ENCODE measurements at places on chromosomes 11 and 22.

DNA sequence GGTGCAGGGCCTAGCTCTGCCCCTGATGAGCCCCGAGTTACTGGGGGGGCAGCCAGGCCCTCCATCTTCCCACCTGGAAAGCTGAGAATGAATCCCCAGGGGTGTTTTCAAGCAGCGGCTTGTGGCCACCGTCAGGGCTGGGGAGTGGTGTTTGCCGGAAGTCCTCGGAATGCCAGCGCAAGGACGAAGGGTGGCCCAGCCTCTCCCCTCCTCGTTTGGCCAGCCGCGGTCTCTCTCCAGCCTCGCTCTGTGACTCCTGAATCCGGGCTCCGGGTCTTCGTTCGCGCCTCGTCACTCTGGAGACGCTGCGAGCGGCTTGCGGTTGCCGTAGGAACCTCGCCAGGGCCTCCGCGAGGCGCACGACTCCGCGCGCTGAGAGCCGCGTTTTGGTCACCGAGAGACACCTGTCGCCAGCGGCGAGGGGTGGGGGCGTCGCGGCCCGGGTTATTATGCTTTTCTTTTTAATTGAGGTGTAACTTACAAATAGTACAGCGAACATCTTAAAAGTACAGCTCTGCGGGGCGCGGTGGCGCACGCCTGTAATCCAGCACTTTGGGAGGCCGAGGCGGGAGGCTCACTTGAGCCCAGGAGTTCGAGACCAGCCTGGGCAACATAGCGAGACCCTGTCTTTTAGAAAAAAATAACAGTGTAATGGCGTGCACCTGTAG lies 6.3 kb upstream of the KDELR3 start:
- peak; percentile 72 for DNase-seq

DNA sequence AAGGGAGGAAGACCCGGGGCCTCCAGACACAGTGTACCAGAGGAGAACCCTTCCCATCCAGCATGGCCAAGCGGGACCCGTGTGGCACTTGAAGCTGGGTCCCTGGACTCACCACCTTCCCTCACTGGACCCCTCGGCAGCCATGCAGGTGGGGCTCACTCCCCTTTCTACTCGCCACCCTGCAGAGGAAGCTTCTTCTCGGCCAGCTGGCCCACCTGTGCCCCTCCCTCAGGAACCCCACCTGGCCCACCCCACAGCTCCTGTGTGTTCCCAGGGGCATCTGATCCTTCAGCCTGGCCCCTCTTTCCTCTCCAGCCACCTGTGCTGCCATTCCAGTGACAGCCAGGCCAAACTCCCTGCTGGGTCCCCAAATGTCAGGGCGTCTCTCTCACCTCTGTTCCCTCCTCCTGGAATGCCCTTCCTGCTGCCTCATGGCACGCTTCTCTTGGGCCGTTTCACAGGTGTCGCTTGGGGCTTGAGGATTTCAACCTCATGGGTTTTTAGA lies 38.0 kb downstream of the IGF2 start:
- no peak for DNase-seq

DNA sequence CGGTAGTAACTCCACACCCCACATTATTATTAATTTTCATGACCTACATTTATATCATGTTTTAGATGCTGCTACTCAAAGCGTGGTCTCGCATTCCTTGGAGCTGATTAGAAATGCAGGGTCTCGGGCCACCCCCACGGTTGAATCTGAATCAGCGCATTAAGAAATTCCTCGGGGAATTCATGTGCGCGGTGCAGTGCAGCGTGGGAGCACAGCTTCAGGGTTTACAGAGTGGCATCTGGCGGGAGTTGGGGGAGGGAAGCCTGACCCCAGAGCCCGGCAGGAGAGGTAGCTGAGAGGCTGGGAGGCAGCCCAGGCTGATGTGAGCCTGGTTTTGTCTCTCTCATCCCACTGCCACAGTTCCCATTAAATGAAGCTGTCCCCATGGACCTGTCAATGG lies 48.1 kb upstream of the DAGLA start:
- no peak for DNase-seq

- DNase-seq, result no peak
Observed at GRCh38 chr22:42344361-42344905, 74.0 kb upstream of the TCF20 start.

GRCh38 chr11:35981581-35981980 lies 37.7 kb downstream of the LDLRAD3 start:
- DNase-seq, result no peak

GRCh38 chr11:961921-962320 lies 36.3 kb downstream of the AP2A2 start:
- no peak for DNase-seq

DNA sequence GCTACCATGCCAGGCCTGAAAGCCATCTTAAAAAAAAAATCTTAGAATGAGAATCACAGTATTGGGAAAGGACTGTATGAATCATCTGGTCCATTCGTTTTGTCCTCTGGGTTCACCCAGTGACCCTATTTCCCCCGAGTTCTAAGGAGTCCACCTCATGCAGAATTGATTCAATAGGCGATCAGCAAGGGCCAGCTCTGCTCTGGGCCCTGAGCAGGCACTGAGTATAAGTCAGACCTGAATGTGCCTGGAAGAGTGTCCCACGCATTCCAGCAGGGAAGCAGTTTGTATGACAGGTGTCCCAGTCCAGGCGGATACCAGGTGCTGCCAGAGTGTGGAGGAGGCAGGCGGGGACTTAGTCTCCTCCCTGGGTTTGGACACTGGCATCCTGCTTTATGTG lies 883 bp upstream of the HMOX1 start:
- no peak for DNase-seq

- no peak for DNase-seq
Observed at GRCh38 chr11:63405114-63405513, 35.5 kb downstream of the SLC22A9 start.

- no peak for DNase-seq
Observed at GRCh38 chr11:65640483-65641296, 2.8 kb downstream of the SIPA1 start.

DNA sequence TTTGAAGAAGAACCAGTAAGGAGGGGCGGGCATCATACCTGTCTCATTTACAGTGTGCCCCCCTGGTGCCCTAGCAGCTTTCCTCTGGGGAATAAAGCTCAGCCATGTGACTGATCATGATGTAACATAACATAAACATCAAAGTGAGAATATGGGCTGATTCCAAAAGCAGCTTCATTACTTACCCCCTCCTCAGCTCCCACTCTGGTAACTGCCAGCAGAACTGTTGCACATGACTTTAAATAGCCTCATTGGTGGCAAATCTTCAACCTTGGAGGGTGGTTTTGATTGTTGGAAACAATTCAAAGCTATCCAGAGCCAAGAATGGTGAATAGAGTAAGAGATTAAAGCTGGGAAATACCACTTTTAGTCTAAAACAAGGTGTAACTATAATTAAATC lies 384.6 kb downstream of the BUD13 start:
- no peak for DNase-seq

DNA sequence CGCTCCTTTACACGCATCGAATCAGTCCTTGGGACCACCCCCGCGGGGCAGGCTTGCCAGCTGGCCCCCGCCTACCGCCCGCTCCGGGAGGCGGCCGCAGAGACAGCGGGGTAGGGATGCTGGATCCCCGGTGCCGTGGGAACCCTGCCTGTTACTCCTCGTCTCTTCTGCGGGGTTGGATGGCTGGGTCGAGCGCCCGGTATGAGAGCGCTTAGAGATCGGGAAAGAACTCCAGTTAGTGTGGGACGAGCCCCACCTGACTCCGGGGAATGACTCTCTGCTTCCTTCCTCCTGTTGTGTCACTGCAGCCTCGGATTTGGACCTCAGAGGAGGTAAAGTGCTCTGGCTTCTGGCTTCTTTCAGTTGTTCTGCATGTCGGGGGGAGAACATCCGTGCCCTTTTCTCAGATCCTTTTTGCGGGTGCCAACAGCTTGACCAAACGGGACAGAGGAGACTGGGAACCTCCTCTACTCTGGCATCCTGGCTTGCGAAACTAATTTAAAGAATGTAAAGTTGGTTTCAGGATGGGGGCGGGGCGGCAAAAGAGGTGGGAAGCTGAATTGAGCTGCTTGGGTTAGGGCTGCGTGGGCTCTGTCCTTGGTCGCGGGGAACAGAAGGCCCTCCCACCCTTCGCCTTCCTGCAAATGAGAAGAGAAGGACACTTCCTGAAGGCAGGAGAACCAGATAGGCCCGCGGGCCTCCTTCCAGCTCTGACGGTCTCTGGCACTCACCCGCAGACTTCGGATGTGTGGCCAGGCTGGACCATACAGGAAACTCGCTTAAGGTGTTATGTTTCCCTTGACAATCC lies 938 bp downstream of the LAYN start:
- DNase-seq, result no peak

- peak; percentile 17 for DNase-seq
Observed at GRCh38 chr22:24875862-24876506, 70.0 kb downstream of the SGSM1 start.

Measured in right renal pelvis (tissue), 4 donors.